ENCODE measurements at places on chromosomes 13 and 19.

- DNase-seq = no peak
Measured at GRCh38 chr19:31266731-31267130, 82.5 kb downstream of the TSHZ3 start.

GRCh38 chr19:39133431-39134270, 8.1 kb downstream of the PAK4 start:
- DNase-seq = no peak

DNA sequence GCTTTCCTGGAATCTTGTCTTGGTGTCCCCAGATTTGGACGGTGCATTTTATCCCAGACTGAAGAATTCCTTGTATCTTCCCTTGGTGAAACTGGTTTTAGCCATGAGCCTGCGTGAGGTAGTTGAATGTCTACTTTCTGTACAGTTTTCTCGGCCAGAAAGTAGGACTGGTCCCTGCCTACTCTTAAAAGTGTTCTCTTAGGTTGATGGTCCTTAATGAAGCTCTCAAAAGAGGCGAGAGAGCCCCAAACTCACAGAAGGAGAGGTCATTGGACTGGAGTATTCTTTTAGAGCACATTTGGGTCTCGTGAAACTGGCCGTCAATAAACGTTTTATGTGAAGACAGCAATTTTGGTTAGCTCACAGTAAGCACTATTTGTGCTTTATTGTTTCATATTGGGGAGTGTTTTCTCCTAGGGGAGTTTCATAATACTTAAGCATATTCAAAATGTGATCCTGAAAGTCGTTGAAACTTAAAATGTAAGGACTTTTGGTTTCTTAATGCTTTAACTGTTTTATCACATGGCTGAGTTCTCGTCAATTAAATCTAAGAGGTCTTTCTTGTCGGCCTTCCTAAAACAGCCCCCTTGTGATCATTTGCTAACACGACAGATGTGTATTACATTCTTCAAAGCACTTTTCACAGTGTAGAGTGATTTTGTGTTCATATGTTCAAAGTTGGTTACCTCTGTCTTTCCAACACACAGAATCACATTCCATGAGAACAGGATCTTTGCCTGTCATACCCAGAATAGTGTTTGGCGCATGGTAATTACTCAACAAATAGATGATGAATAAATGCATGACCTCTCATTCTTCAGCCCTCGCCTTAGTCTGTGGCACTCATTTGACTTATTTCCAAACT, 889 bp downstream of the GTF2F2 start:
- no peak for DNase-seq

DNA sequence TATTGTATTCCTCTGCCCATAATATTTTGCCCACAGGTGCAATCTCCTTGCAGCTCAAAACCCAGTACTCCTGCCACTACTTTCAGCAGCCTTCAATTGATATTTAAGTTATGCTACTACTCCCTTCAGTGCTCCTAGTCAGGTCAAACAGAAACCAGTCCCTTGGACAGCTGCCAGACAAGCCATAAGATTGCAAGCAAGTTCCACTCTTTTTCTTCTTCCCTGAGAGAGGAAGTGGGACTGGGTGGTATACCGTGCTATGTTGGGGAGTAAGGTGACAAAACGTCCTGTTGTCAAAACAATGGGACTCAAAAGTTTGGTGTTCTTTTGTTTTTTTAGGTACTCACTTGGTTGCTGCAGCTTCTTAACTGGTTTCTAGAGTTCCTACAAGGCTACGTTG, 63.1 kb upstream of the FRY start:
- no peak for DNase-seq

DNA sequence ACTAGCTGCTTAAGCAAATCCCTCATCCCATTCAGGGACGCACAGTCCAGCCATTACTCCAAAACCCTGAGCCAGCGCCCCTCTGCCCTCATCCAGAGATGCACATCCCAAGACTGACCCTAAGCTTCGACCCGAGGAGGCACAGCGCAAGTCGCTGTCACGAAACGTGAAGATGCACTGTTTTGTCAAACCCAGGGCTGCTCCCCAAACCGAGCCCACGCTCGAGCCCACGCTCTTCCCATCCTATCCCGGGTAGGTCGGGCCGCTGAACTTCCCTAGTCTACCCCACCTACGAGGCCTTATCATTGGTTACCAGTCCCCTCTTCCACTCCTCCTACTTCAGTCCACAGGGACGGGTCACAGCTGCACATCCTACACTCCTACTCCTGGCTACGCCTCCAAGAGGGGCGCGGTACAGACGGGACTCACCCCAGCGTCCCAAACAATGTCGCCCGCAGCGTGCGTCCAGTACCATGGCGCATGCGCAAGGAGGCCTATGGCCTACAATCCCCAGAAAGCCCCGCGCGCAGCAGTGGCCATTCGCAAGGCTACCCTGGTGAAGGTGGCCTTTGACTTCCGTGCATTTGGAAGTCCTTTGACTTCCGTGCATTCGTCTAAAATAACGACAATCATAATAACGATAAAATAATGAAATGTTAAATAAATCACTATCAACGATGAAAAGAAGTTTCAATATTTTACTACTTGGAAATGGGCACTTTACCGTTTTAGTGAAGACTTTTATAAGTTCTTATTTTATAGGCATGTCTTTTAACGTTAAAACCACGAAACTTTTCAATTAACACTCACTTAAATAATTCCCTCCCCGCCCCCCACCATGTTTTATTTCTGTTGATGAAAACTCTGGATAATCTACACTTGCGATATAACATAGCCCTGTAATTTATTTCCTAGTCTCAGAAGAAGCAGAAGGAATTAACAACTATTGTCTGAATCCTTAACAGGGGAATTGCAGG, at the start of gene ZNF285:
Gene ZNF285 (minus strand): TSS at position 470 of the 977 bp plus-strand sequence. CDS start 4,395 bp downstream, outside the sequence.
- DNase-seq = peak; percentile 97

GRCh38 chr13:21101865-21102576, 40.6 kb upstream of the LATS2 start:
- DNase-seq = no peak

GRCh38 chr19:12111176-12111575, 29.0 kb downstream of the ZNF20 start:
- no peak for DNase-seq

GRCh38 chr19:41447732-41448332, 4.9 kb downstream of the ERICH4 start:
- no peak for DNase-seq

DNA sequence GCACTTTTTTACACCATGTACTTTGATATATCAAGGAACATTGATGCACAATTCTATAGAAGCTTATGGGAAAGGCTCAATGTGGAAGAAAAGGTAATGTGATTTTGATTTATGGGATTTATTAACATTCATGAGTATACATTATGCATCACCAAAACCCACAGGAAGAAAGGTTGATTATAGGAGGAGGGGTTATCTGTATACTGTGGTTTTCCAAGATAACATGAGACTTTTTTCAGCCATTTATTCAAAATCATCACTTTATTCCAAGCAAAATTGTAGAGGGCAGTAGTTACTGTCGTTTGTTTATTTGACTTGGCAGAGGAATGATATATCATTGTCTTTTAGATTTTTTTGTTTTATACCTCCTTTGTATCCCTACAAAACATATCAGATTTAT, 54.9 kb downstream of the WDFY2 start:
- DNase-seq = no peak

DNA sequence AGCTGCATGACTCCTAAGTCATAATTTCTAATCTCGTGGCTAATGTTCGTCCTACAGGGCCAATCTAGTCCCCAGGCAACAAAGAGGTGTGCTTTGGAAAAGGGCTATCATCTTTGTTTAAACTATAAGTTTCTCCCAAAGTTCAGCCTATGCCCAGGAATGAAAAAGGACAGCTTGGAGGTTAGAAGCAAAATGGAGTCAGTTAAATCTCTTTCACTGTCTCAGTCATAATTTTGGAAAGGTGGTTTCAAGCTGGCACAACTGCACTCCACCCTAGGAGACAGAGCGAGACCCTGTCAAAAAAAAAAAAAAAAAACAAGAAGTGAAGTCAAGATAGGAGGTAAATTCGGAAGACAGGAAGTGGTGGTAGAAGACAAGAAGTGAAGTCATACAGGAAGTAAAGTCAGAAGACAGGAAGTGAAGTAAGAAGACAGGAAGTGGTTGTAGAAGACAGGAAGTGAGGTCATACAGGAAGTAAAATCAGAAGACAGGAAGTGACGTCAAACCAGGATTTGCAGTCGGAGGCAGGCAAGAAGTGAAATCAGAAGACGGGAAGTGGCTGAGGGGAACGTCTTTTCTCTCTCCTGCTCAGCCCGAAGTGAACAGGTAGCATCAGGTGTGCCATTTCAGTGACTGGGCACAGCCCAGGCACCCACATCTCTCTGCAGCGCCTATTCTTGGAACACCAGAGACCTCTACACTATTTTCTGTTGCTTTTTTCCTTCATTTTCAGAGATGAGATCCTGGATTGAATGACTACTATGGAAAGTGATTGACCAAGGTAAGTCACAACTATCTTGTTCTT, 32.2 kb downstream of the GP6 start:
- no peak for DNase-seq

DNA sequence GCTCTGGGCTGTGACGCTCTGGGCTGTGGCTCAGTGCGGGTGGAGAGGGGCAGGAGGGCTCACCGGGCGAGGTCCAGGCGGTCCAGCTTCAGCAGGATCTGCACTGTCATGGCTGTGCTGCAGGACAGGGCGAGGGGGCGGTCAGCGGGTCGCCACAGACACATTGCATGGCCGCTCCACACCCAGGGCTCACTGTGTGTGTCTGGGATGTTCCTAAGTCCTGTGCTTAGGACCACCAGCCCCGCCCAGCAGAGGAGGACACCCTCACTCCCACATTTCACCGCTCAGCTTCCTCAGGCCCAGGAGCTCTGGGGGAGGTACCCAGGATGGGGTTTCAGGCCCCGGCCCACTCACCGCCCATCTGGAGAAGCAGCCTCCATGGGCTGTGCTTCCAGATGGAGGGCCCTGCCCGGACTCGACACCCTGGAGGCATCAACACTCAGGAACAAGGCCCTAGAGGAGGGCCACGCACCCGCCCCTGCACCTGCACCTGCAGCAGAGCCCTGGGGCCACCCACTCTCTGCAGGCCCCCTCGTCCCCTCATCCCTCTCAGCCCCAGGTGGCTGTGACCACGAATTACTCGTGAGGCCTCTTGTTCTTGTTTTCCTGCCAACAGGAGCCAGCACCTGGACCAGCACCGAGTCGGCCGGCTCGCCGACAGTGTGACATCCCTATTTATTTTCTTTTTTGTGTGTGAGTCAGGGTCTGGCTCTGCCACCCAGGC, 9.7 kb upstream of the CERS1 start:
- no peak for DNase-seq

- no peak for DNase-seq
Measured at GRCh38 chr19:18232540-18233223, 6.4 kb upstream of the PDE4C start.

GRCh38 chr13:77930430-77930829, 11.8 kb upstream of the EDNRB start:
- DNase-seq = no peak

- DNase-seq = no peak
Measured at GRCh38 chr19:46328079-46328478, 18.8 kb upstream of the PPP5C start.

DNA sequence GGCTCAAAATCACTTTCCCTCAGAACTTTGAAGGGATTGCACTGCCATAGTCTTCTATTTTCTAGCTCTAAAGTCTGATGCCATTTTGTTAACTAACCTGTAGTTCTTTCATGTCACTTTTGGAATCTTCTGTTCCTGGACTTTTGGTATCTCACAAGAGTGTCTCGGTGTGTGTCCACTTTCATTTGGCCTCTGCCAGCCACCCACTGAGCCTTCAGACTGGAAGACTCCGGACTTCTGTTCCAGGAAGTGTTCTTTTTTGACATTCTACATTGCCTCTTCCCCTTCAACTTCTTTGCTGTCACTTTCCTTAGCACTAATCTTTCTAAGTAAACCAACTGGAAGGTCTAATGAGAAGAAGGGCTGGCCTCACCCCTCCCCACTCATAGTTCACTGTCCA, 25.0 kb upstream of the LAMP1 start:
- DNase-seq = no peak

DNA sequence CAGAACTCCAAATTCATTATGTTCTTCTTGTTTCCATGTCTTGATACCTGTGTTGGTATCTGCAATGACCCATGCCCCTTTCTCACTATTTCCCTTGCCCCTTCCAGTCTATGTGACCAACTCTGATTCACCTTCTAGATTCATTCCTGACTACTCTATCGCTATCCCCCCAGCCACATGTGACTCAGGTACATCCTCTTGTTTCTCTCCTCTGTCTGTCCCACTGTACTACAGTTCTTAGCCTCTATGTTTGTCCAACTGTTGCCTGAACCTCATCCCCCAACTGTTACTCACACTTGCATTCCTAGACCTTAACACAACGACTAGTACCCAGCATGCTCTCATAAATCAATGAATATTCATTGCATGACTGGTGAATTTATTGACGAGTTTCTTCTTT, 10.0 kb upstream of the FLT3 start:
- DNase-seq = no peak

- DNase-seq = peak; percentile 22
Measured at GRCh38 chr13:75353781-75354193, 128.2 kb downstream of the TBC1D4 start.

- no peak for DNase-seq
Measured at GRCh38 chr19:18408053-18408476, 10.6 kb upstream of the LRRC25 start.

DNA sequence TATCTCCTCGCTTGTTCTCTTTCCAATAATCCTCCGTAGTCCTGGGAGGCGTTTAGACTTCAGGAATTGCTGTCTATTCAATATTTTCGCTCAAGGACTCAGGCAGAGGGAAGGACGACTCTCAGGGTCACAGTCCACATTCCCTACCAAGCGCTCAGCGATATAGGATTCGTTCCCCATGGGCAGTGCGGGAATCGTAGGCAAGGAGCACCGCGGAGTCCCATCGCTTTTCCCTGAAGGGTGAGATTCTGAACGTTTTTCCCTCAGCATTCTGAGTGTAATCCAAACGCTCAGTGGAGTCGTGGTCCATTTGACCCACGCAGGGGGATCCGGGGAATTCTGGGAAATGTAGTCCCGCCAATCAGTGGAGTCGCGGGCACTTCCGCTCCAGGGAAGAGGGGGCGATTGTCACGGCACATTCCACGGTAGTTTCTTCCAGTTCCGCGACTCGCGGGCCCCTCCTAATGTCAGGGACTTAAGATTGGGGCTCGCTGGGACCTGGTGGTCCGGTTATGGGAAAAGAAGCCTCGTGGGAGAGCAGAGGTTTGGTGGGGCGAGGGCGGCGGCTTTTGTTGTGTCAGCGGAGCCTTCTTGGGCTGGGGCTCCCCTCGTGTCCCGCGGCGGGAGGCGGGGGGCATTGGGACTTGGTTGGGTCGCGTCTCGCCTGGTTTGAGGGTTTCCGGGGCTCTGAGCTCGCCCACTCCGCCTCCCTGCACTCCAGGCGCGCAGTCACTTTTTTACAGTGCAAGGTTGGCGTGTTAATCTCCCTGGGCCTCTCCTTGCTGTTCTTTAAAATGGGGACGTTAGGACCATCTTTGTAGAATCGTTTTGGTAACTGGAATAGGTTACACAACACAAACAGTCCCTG, at the start of gene ZNF234:
Gene ZNF234 (plus strand): TSS at position 364 of the 868 bp plus-strand sequence. CDS start 3,079 bp downstream, outside the sequence.
- DNase-seq = peak; percentile 89

GRCh38 chr13:36480726-36481427, 48.6 kb downstream of the CCNA1 start:
- no peak for DNase-seq

DNA sequence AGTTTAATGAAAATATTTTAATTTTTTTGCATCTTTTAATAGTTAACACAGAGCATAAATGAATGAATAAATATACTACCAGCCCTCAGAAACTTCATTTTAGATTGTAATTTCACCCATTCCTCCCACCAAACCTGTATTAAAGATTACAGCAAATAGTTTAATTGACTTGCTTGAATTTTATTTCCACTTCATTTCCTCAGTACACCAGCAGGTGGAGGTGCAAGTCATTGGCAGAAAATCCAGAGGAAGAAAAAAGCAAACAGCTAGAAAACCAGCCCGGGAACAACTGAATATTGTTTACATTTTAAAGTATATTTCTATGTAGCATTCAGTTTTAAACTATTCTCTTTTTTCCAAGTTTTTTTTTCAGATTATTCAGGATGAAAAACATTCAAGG, 177.8 kb downstream of the OLFM4 start:
- no peak for DNase-seq

All from AG08396 (cell line).